NCI-H2171 (cell line): ENCODE measurements at places on chromosomes 1 and 21.

- DNase-seq, result no peak
Observed at GRCh38 chr1:222656391-222657155, 38.7 kb downstream of the MIA3 start.

DNA sequence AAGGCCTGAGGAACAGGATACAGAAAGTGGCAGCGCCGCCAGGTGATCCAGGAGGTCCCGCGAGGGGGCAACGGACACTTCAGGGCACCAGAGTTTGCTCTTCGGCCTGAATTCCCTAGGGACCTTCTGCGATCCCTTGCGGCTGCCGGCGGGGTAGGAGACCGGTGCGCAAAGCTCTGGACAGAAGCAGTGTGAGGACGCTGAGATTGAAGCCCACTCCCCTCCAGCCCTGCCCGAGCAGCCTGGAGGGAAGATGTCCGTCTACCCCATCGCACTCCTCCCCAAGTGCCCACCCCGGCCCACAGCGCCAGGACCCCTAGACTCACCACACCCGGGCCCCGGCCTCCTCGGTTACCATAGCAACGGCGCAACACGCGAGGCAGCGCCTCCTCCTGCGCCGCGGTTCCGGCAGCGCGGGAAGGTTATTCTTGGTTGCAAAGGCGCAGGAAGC, at the start of gene ANKRD45:
Gene ANKRD45 (minus strand): TSS at position 361 of the 451 bp plus-strand sequence. CDS start 10,433 bp downstream, outside the sequence.
- DNase-seq, result peak; percentile 2

GRCh38 chr1:167136191-167136614, 42.3 kb downstream of the STYXL2 start:
- DNase-seq, result no peak

- no peak for DNase-seq
Observed at GRCh38 chr21:45545691-45546531, 3.7 kb upstream of the SLC19A1 start.

- DNase-seq, result no peak
Observed at GRCh38 chr1:244319283-244320132, 132.2 kb downstream of the ADSS2 start.

DNA sequence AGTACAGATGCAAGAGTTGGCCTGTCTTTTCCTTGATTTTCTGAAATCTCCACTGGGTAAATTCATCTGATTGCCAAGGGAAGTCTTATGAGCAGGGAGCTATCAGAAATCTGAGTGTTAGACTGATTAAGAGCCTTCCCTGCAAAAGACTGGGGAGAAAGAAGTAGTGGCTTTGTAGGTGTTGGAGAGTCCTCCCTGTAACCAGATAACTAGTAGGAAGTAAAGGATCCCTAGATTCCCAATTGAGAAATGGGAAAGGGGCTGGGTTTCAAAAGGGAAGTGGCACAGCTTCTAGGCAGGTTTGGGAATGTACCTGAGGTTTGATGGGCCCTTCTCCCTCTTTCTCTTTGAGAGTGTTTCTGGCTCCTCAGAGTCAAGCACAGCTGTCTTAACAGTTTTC, 2.1 kb downstream of the TLCD4 start:
- DNase-seq, result no peak

DNA sequence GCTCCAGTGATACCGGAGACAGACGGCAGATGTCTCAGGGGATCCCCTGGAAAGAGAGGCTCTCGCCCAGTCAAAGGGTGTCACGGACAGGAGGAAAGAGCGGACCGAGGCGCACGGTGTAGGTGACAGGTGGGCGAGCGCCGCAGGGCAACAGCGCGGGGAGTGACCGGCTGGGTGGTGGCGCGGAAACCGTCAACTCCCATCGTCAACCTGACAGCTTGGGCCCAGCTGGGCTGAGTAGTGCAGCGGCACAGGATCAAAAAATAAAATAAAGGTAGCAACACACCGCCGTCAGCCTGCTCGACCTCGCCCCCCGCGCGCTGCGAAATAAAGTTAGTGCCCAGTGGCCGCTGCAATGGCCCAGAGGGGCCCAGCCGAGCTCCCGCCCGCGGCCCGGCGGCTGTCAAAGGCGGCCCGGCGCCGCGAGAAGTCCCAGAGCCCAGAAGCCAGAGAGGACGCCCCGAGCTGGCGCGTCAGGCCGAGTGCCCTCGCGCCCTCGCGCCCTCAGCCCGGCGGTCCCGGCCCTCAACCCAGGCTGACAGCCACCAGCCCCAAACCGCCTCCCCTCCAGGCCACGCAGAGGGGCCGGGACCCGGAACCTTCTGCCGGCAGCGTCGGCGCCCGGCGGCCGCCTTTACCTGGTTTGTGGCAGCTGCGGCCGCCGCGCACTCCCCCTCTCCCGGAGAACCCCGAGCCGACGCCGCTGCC, at the start of gene LYST:
Gene LYST (minus strand): TSS at position 702 of the 708 bp plus-strand sequence. CDS start 36,489 bp downstream, outside the sequence.
- peak; percentile 35 for DNase-seq

DNA sequence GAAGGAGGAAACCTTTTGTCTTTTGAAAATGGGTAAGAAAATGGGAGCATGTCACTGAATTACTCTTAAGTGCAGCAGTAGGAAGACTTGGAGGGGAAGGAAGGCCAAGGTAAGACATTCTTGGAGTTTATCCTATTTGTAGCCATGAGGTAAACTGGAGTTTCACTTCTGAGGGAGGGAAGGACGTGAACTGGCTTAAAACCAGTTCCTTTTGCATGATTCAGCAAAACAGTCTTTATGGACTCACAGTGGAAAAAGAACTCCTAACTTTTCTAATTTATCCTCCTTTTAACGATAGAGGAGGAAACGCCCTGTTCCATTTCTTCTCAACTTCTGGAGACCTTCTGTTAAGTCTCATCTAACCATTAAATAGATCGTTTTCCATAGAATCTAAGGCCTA, 2.5 kb downstream of the PRDX6 start:
- no peak for DNase-seq

- DNase-seq, result no peak
Observed at GRCh38 chr1:62325081-62325480, 5.8 kb upstream of the KANK4 start.

DNA sequence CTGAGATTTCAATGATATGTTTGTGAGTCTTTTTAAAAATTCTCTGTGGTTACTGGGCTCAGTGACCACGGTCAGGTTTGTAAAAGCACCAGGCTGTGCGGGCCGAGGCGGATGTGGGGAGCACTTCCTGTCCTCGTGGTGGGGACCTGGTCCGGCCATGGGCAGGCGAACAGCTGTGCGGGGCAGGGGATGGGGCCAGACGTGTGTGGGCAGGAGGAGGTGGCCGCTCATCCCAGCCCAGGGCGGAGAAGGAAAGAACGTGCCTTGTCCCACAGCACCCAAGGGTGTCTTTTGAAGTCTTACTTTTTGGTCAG, 5.2 kb upstream of the OXCT2 start:
- DNase-seq, result no peak

DNA sequence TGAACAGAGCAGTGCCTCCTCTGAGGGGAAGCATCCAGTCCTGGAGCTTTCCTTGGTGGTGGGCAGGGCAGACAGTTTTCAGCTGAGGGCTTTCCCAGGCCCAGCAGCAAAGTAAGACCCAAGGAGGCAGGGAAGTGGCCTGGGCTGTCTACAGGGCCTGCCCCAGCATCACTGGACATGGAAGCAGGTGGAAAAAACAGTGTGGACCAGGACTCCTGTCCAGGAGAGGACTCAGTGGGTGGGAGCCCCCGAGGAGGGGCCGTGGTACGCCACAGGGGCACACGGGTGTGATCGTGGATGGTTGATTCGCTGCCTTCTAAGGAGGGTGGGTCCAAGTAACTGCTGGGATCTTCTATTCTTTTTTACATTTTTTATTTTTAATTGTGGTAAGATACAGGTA, 387.6 kb downstream of the KIF26B start:
- DNase-seq, result no peak

GRCh38 chr1:19511116-19511515, 25.8 kb upstream of the CAPZB start:
- DNase-seq, result no peak

DNA sequence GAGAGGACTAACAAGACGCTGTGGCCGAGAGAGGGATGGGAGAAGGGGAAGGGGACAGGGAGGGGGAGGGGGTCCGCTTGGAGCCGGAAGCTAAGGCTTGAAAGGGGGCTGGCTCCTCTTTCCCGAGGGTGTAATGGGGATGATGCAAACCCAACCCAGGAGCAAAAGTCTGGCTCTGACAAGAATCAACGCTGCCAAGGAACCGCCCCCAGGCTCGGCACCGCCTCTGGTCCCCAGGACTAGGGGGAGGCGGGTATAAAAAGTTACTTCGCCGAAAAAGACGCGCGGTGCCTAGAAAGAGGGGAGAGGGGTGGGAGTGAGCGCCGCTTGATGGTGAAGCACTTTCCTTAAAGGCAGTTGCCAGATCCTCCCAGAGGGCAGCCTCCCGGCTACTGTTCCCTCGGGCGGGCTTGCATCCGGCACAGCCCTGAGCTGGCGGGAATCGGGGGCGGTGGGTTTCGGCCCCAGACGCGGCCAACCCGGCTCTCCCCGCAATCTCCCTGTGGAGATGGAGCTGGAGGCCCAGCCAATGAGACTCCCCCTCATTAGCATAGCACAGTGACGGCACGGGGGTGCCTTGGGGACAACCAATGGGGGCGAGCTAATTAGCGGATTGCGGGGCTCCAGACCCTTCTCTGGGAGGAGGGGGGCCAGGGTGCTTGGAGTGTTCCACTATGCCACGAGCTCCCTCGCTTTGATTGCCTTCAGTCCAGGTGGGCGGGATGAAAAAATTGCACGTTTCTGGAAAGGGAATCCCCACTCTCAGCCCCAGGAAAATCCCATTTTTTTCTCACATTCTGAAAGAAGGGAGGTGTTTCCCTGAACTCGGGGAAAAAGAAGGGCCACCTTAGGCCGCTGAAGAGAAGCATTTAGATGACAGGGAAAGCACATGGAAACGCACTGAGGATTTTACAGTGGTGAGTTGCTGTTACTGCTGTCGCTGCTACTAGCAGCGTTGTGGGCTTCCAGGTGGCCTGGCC, at the start of gene KCNT2:
Gene KCNT2 (minus strand): TSS at position 51 of the 980 bp plus-strand sequence. CDS start 131 bp downstream, outside the sequence.
- DNase-seq, result peak; percentile 82

- peak; percentile 66 for DNase-seq
Observed at GRCh38 chr1:3068564-3069431, at the start of gene PRDM16. Gene PRDM16, plus strand, starts transcription at chr1:3069203. Its CDS starts 57 bp downstream, at chr1:3069260.

DNA sequence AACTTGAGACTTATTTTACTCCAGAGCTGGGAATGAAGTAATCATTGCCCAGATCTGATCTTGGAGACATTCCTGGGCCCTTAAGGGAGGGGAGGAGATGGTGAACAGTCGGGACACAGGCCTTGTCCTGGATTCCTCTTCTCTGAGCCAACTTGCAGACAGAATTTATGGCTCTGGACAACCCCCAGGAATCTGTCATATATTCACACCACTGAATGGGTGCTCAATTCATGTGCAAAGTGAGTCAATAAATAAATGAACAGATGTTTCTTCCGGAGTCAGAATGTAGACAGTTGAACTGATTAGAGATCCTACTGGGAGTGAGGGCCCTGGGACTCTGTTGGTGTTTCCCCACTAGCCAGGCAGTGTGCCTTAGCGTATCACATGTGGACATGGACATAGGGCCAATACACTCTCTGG, 2.6 kb downstream of the TUFT1 start:
- no peak for DNase-seq

GRCh38 chr1:78102916-78103315, 57.1 kb downstream of the GIPC2 start:
- DNase-seq, result no peak

- DNase-seq, result no peak
Observed at GRCh38 chr21:27690426-27690825, 723.5 kb upstream of the ADAMTS5 start.

DNA sequence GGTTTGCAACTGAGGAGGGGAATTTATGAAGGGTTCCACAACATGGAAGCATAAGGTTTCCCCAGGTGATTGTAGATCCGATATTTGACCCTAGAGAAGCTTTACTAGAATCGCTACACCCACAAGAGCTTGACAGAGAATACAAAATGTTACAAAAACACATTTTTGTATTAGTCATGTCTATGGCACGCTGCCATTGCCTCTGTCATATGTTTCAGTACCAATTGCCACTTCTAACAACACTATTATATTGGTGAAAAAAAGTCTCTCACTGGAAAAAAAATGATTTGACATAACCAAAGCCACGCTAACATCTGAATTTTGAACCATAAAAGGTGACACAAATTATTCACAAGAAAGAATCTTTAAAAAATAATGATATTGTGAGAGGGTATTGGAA, 214.5 kb downstream of the KCNT2 start:
- DNase-seq, result no peak

DNA sequence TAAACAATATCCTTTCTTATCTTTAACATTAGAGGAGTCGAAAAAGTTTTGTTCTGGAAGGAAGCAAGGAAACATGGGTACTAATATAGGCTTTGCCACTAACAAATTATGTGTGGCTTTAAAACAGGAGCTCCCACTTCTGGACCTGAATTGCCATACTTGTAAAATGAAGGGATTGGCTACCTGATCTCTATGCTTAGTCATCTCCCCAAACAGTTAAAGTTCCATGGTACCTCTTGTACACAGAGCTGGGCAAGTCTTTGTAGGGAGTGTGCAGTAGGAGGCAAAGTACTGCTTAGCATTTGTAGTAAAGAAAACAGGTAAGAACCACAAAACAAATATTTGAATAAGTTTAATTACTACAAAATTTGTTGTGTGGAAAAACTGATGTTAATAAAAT, 81.3 kb downstream of the MAST2 start:
- no peak for DNase-seq

- DNase-seq, result no peak
Observed at GRCh38 chr21:36183144-36183795, 26.6 kb downstream of the DOP1B start.

DNA sequence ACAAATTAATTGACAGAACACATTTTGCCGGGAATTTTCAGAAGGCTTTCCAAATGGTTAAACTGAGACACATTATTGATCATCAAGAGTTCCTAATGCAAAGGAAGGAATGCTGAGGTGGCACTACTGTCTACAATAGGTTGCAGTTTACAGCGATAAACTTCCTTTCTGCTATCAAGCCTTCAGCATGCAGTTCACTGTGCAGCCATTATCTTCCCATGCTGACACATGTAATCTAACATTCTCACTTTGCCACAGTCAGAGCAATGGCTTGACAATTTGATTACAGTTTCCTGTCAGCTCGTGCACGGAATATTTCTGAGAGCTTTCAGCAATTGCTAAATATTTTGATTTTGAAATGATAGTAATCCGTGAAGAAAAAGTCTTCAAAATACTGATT, 166.9 kb upstream of the PRMT6 start:
- no peak for DNase-seq

DNA sequence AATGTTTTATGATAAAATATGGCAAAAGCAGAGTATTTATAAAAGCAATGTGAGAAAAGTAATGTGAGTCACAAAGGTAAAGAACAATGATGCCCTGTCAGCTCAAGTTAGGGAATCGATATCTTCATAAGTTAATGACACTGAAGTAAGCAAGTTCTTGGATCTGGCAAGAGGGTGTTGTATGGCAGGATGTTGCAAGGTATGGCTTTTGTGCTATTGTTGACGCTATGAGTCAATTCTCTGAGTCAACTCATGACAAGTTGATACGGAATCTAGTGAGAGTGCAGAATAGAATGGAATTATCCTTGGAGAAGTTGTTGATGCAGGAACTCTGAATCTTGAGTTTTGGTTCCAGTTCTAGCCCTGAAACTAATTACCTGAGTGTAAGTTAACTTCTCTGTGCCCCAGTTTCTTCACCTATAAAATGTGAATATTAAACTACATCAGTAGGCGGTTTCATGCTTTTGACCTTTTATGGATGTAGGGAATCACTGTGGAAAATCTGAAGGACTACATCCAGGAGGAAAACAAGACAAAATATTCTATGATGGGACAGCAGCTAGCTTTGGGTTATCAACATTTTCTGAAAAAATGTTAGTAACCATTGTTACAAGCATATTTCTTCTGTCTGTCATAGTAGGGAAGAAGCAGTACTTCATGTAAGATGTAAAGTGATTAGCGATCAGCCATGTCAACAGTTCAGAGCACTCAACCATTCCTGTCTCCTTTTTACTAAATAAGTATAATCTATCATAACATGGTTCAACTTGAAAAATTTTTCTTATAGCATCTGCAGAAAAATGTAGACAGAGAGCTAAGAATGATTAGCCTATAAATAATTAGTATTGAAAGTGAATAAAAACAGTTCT, 96.9 kb downstream of the ATP6V1G3 start:
- no peak for DNase-seq
